ENCODE measurements at places on chromosomes 7 and 10. TPM values are rescaled to one million over a fixed set of nuclear protein-coding genes. Genes with fewer than 3 reads are reported as not detected.
A peak's percentile ranks its signal among the peaks of the same experiment; 100 is the strongest.

GRCh38 chr10:22253580-22253882 lies 35.7 kb upstream of the EBLN1 start:
- no peaks in the 10 kb centered on the region for H3K36me3 ChIP-seq
- H3K4me1 ChIP-seq, result peaks cover 30% of the 10 kb centered on the region
- H3K27ac ChIP-seq, result peak overlapping the region; percentile 80
- DNase-seq, result peak; percentile 55
- H3K27me3 ChIP-seq, result peaks cover 23% of the 10 kb centered on the region
- peak overlapping the region; percentile 75 for H3K4me3 ChIP-seq

- H3K27me3 ChIP-seq, result no peaks in the 10 kb centered on the region
- H3K36me3 ChIP-seq, result no peaks in the 10 kb centered on the region
- H3K4me1 ChIP-seq, result no peaks in the 10 kb centered on the region
- no peak overlapping the region for H3K4me3 ChIP-seq
Observed at GRCh38 chr7:138377306-138377705, 82.8 kb upstream of the TRIM24 start.

GRCh38 chr7:28207486-28208158 lies 27.0 kb upstream of the JAZF1 start:
- H3K4me3 ChIP-seq, result no peak overlapping the region
- H3K36me3 ChIP-seq, result no peaks in the 10 kb centered on the region
- H3K4me1 ChIP-seq, result no peaks in the 10 kb centered on the region
- H3K27me3 ChIP-seq, result peaks cover 8% of the 10 kb centered on the region
- DNase-seq, result no peak

GRCh38 chr7:106521541-106521940 lies 139.4 kb downstream of the CCDC71L start:
- peaks cover 7% of the 10 kb centered on the region for H3K27me3 ChIP-seq
- H3K4me3 ChIP-seq, result no peak overlapping the region
- no peak for DNase-seq
- peaks cover 19% of the 10 kb centered on the region for H3K4me1 ChIP-seq

DNA sequence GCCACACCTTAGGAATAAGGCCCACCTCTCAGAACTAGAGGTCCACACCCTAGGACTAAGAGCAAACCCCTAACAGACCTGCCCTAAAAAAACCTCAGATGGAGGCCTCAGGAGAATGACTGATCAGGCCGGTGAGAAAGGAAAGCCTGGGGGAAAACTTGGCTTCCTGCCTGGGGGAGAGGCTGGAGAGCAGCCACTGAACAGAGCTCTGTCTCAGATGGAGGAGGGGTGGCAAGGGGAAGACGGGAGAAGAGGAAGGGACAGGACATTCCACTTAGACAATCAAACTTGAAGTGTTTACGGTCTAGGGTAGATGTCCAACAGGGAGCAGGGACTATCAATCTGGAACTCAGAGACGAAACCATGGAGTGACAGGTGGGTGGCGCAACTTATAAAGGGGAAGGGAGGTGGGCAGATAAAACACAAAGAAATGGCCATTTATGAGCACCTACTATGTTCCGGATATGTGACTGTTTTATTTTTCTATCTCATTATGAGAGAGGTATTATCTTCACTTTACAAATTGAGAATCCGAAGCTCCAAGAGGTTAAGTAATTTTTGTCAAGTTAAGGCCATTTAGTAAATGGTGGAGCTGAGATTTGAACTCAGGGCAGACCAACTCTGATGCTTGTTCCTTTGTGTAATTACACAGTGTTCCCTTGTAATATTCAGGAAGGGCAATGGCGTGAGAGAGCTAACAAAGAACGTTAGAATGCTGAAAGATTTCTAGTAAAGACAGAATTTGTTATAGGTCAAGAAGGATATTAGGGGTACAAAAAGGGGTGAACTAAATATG lies 82.6 kb downstream of the DNMBP start:
- no peaks in the 10 kb centered on the region for H3K27me3 ChIP-seq
- H3K36me3 ChIP-seq, result no peaks in the 10 kb centered on the region
- H3K27ac ChIP-seq, result no peak overlapping the region
- DNase-seq, result no peak

- H3K4me1 ChIP-seq, result no peaks in the 10 kb centered on the region
- no peaks in the 10 kb centered on the region for H3K36me3 ChIP-seq
Observed at GRCh38 chr7:114787556-114787955, 134.3 kb upstream of the MDFIC start.

- no peaks in the 10 kb centered on the region for H3K4me1 ChIP-seq
- no peaks in the 10 kb centered on the region for H3K27me3 ChIP-seq
- no peaks in the 10 kb centered on the region for H3K36me3 ChIP-seq
- no peak overlapping the region for H3K4me3 ChIP-seq
- no peak for DNase-seq
- no peak overlapping the region for H3K27ac ChIP-seq
Observed at GRCh38 chr7:13628239-13629001, 361.0 kb downstream of the ETV1 start.

- H3K4me3 ChIP-seq, result no peak overlapping the region
- H3K27ac ChIP-seq, result no peak overlapping the region
- no peaks in the 10 kb centered on the region for H3K36me3 ChIP-seq
- DNase-seq, result no peak
- H3K4me1 ChIP-seq, result no peaks in the 10 kb centered on the region
Observed at GRCh38 chr7:47390914-47391313, 191.0 kb downstream of the TNS3 start.

DNA sequence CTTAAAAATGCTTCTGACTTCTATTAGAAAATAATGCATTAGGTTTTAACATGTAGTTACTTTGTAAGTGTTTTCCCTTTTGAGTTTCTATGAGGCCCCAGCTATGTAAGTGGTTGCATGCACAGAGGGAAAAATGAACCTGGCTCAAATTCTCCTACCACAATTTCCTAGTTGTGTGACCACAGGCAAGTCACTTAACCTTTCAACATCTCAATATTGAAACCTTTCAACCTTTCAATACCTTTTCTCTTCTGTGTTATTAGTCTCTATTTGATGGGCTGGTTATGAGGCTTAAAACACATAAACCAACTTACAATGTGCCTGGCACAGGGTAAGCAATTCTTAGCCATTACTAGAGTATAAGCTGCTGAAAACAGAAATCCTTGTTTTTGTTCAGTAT lies 203.0 kb downstream of the KCND2 start:
- H3K27me3 ChIP-seq, result no peaks in the 10 kb centered on the region
- H3K36me3 ChIP-seq, result no peaks in the 10 kb centered on the region
- H3K4me1 ChIP-seq, result no peaks in the 10 kb centered on the region
- no peak overlapping the region for H3K27ac ChIP-seq
- H3K4me3 ChIP-seq, result no peak overlapping the region

DNA sequence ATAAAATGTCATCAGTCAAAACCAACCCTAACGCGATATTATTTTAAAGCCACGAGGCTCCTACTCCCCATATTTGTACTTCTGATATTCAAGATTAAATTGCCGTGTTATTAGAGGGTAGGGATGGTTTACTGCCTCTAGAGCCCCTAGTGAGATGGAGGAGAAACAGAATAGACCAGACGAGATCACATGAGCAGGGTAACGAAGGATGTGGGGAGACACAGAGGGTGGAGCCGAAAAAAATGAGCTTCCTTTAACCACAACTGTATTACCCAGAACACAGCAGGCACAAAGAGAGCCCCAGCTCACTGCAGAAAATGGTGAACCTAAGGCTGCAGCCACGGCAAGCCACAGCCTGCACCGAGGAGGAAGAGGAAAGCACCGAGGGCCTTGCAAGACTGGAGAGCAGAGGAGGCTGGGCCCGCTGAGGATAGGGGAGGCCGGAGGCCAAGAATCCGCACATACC lies 14.3 kb downstream of the ZC3HAV1 start:
- H3K4me3 ChIP-seq, result peak overlapping the region; percentile 90
- peaks cover 98% of the 10 kb centered on the region for H3K4me1 ChIP-seq
- peak overlapping the region; percentile 92 for H3K27ac ChIP-seq
- no peaks in the 10 kb centered on the region for H3K27me3 ChIP-seq
- DNase-seq, result peak; percentile 97

GRCh38 chr7:37323966-37324365 lies 124.7 kb downstream of the ELMO1 start:
- H3K4me3 ChIP-seq, result no peak overlapping the region
- no peaks in the 10 kb centered on the region for H3K27me3 ChIP-seq

GRCh38 chr10:94591461-94592205 lies 46.0 kb downstream of the HELLS start:
- no peak for DNase-seq
- H3K27me3 ChIP-seq, result no peaks in the 10 kb centered on the region
- peaks cover 11% of the 10 kb centered on the region for H3K4me1 ChIP-seq
- peak overlapping the region; percentile 37 for H3K4me3 ChIP-seq
- peak overlapping the region; percentile 48 for H3K27ac ChIP-seq

DNA sequence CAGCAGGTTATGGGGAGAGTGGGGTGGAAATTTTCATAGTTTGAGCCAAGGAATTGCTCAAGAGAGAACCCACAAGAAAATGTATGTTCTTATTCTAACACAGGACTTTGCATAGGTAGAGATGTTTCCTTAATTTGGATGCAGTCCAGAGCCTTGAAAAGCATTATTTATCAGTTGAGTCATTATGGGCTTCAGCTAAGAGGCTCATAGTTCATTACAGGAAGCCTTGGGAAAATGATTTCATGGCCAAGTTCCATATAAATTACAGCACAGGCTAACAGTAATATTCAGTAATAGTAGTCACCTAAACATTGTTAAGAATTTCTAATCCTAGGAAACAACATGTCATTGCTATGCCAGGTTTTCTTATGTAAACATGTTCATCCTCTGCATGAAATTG lies 131.1 kb upstream of the PTPRZ1 start:
- no peaks in the 10 kb centered on the region for H3K36me3 ChIP-seq
- H3K27me3 ChIP-seq, result no peaks in the 10 kb centered on the region
- no peak for DNase-seq
- no peak overlapping the region for H3K4me3 ChIP-seq
- no peak overlapping the region for H3K27ac ChIP-seq
- H3K4me1 ChIP-seq, result no peaks in the 10 kb centered on the region

- H3K4me1 ChIP-seq, result no peaks in the 10 kb centered on the region
- no peaks in the 10 kb centered on the region for H3K36me3 ChIP-seq
- DNase-seq, result no peak
- H3K27me3 ChIP-seq, result peaks cover 3% of the 10 kb centered on the region
Observed at GRCh38 chr7:8210845-8211724, 50.9 kb downstream of the ICA1 start.

DNA sequence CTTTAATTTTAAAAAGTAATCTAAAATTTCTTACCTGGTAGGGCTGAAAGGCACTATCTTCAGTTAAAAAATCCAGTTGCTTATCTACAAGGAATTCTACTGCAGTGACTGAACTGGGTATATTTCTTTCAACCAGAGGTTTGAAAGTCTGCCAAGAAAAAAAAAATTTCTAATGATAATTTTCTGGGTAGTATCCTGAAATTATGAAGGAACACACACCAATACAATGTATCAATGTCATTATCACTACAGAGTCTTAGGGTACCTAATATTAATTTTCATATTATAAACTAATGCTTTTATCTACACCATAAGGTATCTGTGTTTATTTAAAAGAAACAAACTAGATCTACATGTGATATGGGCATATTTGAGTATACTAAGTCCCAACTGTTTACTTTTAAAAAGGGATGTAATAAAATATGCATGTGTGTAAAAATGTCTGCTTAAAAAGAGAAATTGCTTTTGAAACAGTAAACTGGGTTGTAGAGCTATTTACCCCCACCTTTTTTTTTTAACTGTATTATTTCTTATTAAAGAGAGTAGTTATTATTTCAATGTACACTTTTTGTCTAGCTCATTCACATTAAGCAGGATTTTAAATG lies 131.6 kb downstream of the NRBF2 start:
- peak overlapping the region; percentile 95 for H3K27ac ChIP-seq
- peaks cover 5% of the 10 kb centered on the region for H3K36me3 ChIP-seq
- DNase-seq, result no peak
- no peaks in the 10 kb centered on the region for H3K27me3 ChIP-seq
- peaks cover 57% of the 10 kb centered on the region for H3K4me1 ChIP-seq

DNA sequence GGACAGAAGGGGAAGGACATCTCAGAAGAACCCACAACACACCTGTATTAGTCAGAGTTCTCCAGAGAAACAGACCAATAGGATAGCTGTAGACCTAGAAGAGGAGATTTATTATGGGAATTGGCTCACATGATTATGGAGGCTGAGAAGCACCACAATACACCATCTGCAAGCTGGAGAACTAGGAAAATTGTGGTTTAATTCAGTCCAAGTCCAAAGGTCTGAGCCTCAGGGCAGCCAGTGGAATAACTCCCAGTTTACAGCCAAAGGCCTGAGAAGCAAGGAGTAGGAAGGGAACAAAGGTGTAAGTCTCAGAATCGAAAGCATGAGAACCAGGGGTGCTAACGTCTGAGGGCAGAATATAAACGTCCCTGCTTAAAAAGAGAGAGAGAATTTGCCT lies 99.6 kb upstream of the AUTS2 start:
- no peak overlapping the region for H3K27ac ChIP-seq
- no peaks in the 10 kb centered on the region for H3K36me3 ChIP-seq
- H3K4me3 ChIP-seq, result no peak overlapping the region
- DNase-seq, result no peak
- H3K4me1 ChIP-seq, result no peaks in the 10 kb centered on the region
- no peaks in the 10 kb centered on the region for H3K27me3 ChIP-seq

The ZNF503 gene
- not detected for total RNA-seq

The LRRTM3 gene
- total RNA-seq, result not detected

The PTN gene
- not detected for total RNA-seq

The PRSS58 gene
- total RNA-seq, result not detected

The CALML3 gene
- total RNA-seq, result not detected

The TAS2R41 gene
- 0.59 TPM for total RNA-seq

The SLC39A12 gene
- not detected for total RNA-seq

The CYP3A7 gene
- total RNA-seq, result not detected

The PRSS1 gene
- total RNA-seq, result not detected

The CYP51A1 gene
- total RNA-seq, result 29.0 TPM
